IMR-90 (cell line): ENCODE measurements at places on chromosomes 1 and 21. TPM values are rescaled to one million over a fixed set of nuclear protein-coding genes. Genes with fewer than 3 reads are reported as not detected.

Gene PCBP3
- total RNA-seq: 2.5 and 2.9 TPM in 2 replicates

Gene OLFML3
- 37.8 and 40.9 TPM in 2 replicates for total RNA-seq

DNA sequence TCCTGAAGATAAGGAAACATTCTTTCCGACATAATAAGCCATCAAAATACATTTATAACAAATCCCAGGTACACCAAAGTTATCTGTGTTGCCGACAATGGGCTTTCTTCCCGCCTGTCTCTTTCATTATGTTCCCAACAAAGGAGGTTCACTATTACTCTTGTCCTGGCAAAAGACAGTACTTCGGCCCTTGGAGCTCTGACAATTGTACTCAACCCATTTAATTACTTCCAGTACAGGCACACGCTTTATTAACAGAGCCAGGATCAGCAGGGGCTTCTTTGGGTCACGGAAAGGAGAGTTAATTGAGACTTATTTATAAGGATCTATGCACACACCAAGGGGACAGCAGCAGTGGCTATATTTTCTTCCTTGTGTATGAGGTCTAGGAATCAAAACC, 46.6 kb upstream of the DUSP10 start:
- DNase-seq: no peak

DNA sequence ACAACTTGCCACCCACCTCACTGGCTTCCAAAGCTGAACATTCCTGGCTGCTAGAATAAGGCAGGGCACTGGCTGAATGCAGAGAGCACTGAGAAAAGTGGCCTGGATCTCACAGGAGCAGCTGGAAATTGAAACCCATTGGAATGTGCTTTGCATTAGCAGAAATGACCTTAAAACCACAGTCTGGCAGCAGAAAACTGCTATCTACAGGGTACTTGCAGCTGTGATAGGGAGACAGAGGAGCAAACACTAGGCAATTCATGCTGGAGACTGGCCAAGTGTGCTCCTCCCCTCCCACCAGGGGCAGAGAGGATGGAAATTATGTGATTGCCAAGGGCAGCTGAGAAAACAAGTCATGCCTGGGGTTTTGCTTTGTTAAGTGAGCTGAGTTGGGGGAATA, 47.2 kb downstream of the HSD3B1 start:
- DNase-seq: peak; percentile 82

Gene OR2L5
- not detected in 2 replicates for total RNA-seq

GRCh38 chr1:112673592-112674439, 643 bp upstream of the MOV10 start:
- peak; percentile 71 for DNase-seq

- DNase-seq: peak; percentile 74
Observed at GRCh38 chr1:32773018-32773763, 44.0 kb downstream of the YARS1 start.

Gene NGF
- total RNA-seq: 8.3 and 12.5 TPM in 2 replicates

Gene TEX38
- not detected in 2 replicates for total RNA-seq

- DNase-seq: peak; percentile 13
Observed at GRCh38 chr1:205812271-205812877, 624 bp downstream of the SLC41A1 start.

Gene CYP4A11
- total RNA-seq: not detected in 2 replicates

DNA sequence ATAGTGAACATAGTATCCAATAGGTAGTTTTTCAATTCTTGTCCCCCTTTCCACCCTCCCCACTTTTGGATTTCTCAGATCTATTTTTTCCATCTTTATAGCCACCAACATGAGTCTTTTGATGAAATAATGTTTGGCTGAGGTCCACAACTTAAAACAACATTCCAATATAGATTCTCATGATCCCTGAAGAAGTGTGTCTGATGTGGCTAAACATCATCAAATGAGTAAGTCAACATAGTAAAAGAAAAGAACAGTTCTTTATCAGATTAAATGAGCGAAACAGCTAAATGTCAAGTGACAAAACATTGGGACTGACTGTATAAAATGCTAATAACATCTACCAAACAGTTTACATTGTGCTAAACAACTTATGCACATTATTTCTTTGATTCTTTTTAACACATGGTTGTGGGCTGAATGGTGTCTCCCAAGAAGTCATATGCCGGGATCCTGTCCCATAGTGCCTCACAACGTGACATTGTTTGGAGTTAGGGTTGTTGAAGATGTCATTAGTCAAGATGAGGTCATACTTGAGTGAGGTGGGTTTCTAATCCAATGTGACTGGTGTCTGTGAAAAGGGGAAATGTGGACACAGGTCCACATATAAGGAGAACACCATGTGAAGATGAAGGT, 453.6 kb downstream of the LTN1 start:
- DNase-seq: peak; percentile 96

Gene ADORA1
- total RNA-seq: under 0.01 and 0.36 TPM in 2 replicates

DNA sequence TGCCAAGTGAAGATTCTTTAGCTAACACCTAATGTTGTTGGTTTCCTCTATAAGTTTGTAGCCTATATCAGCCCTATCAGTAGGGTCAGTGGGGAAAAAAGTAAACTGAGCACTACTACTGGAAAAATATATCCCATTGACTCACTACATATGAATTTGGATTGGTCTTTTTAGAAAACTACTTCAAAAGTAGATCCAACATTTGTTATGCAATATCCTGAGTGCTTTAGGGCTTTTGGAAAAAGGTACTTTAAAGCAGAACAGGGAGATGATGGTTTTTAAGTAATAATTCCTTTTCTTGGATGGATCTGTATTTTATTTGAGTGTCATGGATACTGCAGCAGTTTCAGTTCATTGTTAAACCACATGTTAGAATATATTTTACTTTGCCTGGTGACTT, 7.1 kb downstream of the C1orf21 start:
- peak; percentile 35 for DNase-seq

Gene S100A16
- total RNA-seq: 201 and 226 TPM in 2 replicates

- DNase-seq: no peak
Observed at GRCh38 chr1:169929210-169929526, 35.5 kb upstream of the SCYL3 start.

- no peak for DNase-seq
Observed at GRCh38 chr1:233061265-233061664, 110.9 kb downstream of the NTPCR start.

DNA sequence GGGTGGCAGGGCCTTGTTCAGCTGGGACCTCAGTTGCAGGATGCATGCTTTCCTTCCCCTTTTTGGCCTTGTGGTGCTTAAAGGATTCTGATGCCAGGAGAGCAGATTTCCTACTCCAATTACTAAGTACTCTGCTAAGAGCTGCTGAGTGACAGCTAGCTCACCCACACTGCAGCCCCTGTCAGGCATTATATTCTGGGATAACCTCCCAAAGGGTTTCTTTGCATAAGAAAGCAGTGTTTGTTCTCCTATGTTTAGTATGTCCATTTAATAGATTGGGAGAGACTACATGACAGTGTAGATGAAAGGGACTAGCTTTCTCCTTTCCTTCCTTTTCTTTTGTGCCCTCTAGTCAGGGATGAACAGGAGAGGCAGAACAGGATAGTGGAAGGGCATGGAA, 100.7 kb downstream of the FAM78B start:
- no peak for DNase-seq

Gene HSPB7
- 0.54 and 0.56 TPM in 2 replicates for total RNA-seq

GRCh38 chr1:230158415-230159291, 91.6 kb downstream of the GALNT2 start:
- DNase-seq: no peak

- peak; percentile 8 for DNase-seq
Observed at GRCh38 chr1:51238034-51238403, 1.9 kb downstream of the RNF11 start.
